ENCODE measurements at places on chromosomes 4 and X.

DNA sequence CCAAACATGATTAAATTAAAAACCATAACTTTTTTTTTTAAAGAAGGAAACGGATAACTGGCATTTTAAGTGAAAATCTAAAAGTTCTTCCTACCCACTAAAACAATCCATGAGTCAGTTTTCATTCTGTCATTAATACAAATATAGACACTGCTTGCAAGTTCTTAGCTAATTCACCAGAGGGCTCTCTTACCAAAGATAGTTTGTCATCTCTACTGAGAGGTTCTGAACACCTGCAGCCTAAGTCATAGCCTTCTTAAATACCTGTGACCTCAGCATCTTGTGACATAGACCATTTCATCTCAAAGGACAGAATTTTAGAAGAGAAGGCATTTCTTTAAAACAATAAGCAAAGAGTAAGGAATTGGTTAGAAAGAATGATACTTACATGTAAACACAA, 65.3 kb upstream of the FAM120C start:
- no peak for DNase-seq

DNA sequence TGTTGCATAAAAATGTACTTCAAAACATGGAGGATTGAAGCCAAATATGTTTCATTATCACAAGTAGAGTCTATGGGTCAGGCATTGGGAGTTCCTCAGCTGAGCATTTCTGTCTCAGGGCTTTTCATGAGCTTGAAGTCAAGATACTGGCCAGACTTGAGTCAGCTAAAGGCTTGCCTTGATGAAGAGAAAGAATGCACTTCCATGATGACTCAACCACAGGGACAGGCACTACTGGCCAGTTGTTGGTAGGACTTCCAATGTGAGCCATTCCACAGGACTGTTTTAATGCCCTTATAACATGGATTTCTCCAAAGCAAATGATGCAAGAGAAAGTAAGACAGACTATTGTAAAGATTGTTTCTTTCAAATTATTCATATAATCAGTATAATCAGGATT, 895.6 kb downstream of the RAB28 start:
- no peak for DNase-seq

DNA sequence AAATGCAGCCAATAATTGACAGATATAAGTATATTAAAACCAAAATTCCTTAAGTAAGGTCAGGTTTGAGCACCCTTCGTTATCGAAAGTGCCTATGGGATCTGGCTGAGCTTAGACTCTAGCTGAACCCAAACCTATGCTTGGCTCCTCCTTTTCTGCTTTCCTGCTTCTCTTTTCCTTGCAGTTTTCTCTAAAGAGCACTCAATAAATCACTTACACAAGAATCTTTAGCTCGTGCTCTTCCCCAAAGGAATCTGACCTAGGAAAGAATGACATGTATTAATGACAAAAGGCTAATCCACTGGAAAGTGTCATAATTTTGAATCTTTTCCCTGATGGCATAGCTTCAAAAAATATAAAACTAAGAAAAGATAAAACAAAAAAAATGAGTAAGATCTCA, 282.7 kb downstream of the DKK2 start:
- no peak for DNase-seq

DNA sequence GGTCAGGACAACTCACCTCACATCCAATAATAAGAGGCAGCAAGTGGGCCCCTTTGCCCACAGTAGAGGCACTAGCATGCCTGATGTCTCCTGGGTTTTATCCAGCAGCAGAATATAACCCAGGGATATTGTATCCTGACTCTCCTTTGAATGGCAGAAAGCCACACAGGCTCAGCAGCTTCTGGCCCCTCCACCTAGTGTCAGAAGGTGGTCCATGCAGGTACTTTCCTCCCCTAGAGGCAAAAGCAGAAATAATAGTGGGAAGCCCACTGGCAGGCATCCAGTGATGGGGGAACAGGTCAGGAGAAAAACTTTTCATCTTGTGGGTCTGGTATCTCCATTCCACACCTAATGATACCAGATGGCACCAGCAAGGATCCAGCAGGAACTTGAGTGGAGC, 75.5 kb upstream of the IRS4 start:
- no peak for DNase-seq

DNA sequence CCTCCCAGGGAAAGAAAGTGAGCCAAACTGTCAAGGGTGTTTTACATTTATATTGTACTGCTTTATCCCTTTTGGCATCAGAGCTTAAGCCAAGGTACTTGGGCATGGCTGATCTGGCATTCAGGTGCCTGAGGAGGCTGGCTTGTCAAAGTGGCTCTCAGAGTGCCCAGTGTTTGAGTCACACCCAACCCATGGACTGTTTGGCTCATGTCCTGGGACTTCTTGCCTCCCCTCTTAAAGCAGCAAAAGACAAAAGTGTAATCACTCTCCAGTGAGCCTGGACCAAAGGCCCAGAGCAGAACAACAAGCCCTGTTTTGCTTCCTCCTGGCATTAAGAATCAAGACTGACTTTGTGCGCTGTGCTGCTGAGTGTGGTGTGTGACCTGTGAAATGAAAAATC, 311.7 kb upstream of the TAPT1 start:
- no peak for DNase-seq

DNA sequence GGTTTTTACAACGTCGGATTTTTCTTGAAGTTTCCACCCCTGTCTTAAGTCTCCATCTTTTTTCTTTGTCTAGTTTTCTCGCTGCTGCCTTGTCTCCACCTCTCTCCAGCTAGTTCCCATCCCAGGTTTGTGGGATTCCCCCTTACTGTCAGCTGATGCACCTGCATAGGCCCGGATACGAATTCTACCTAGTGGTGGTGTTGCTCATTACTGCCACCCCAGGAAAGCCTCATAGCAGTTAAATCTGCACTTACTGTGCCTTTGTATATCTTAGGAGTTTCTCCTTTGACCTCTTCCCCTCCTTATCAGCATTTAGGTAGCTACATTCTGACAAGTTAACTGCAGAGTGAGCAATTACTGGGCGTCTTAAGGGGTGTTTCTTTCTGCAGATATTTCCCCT, 1693.1 kb upstream of the TENM3 start:
- DNase-seq, result no peak

DNA sequence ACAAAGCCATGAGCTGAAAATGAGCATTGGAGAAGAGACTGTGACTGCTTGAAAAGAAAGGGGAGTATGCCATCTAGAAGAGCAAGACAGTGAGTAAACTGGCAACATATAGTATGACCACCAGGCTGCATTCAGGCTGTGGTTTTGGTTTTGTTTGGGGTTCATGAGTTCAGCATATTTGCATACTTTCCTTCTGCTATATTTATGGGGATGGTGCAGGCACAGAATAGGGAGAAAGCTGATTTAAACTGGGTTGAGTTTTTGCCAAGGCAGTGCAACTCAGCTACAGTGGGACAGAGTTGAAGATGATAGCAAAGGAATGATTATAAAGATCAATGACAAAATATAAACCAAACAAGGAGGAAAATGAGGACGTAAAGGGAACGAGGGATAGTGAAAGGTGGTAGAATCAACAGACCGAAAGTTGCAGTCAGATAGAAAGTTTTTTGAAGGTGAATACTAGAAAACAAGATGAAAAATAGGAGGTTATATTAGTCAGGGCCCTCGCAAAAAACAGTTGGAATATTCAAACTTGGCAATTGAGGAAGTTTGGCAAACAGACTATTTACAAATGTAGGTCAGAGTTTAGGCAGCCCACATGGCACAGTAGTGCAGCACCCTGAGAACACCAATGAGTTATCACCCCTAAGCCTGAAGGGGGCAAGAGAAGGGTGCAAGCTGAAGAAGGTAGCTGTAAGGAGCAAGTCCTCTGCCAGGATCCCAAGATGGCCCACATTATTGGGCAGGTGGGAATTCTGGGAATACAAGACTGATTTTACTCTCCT, 114.8 kb upstream of the MAP9 start:
- DNase-seq, result no peak

DNA sequence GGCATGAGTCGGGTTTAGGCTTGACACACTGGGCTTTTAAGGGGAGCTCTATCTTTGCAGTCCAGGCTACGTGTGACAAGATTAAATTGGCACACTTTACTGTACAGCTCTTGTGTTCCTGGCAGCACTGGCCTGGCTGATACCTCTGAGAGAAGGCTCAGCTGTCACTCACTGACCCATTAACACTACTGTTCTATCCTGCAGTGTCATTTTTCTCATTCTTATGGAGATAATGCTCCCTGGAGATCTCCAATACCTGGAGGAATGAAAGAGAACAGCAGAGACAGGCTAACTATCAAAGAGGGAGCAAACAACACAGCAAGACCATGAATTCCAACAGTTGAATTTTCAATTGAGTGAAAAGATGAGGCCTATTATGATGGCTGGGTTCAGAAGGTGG, 1.7 kb upstream of the PDHA2 start:
- no peak for DNase-seq

- DNase-seq, result no peak
Measured at GRCh38 chr4:52869196-52869595, 7.1 kb downstream of the RASL11B start.

GRCh38 chr4:184705692-184706091, 28.2 kb downstream of the CENPU start:
- no peak for DNase-seq

GRCh38 chr4:180333162-180333561, 1910.0 kb upstream of the TENM3 start:
- no peak for DNase-seq

DNA sequence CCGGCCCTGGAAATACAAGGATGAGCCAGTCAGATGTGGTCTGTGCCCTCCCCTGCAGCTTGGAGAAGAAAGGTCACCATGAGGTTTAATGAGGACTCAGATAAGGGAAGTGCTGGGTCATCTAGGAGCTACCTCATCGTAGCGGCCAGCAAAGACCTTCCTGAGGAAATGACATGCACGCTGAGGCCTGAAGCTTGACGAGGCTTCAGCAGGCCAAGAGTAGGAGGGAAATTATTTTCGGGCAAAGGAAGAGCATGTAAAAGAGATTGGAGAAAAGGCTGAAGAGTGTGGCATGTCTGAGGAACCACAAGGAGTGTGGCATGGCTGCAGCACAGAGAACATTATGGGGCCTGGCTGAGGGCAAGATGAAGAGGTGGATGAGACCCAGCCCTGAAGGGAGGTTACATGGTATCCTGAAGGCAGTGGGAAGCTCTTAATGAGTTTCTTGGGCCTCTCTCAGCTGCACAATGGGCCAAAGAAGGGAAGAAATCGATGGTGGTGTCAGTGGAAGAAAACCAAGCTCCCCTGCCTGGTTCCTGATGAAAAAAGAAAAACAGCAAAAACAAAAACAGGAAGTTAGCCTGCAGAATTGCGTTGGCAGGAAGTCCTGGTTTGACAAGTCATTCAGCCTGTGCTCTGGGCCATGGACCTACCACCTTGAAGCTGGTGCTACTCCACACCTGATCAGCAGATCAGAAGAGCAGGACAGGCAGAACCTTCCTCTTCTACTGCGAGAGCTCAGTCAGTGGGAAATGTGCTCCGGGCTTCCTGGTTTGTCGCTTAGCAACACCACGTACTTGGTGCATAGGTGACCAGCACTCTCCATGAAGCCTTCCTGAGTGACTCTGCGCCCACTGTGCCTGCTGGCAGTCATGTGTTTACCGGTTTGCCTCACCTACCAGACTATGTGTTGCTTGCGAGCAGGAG, 134.5 kb upstream of the KLF3 start:
- peak; percentile 66 for DNase-seq

GRCh38 chr4:185718578-185719499, 93.2 kb downstream of the SORBS2 start:
- no peak for DNase-seq

- no peak for DNase-seq
Measured at GRCh38 chr4:187999406-187999932, 3.9 kb downstream of the ZFP42 start.

DNA sequence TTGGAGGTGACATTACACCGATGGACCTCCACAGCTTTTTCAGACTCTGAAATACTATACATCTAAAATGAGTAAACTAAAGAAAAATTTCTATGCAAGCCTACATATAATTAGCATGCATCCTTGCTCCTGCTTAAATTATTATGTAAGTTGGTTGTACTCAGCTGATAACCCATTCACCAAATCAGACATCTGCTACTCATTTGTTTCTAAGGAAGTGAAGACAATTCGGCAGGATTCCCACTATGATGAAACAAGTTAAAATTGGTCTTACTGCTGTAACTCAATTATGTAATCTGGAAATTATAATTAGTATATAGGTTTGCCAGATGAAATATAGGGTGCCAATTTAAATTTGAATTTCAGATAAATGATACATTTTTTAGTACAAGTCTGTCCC, 59.5 kb upstream of the FGF13 start:
- DNase-seq, result no peak

DNA sequence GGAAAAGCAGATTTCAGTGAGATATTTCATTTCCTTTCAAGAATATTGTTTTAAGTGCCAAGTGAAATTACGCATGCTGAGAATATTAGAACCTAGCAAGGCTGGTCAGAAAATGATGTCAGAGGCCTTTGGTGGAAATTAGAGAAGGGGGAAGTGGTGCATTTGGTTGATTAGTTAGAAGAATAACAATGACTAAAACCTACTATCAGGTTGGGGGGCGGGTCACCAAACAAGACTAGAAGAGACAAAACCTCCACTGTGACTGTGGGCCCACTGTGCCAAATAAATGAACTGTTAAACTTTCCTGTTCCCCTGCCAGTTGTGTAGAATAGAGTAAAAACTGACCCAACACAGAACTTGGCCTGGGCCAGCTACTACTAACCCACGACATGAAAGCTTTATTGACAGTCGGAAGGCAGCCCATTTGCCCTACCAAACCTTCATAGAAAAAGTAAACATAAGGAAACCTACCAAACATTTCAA, 2.9 kb downstream of the RAPGEF2 start:
- no peak for DNase-seq

DNA sequence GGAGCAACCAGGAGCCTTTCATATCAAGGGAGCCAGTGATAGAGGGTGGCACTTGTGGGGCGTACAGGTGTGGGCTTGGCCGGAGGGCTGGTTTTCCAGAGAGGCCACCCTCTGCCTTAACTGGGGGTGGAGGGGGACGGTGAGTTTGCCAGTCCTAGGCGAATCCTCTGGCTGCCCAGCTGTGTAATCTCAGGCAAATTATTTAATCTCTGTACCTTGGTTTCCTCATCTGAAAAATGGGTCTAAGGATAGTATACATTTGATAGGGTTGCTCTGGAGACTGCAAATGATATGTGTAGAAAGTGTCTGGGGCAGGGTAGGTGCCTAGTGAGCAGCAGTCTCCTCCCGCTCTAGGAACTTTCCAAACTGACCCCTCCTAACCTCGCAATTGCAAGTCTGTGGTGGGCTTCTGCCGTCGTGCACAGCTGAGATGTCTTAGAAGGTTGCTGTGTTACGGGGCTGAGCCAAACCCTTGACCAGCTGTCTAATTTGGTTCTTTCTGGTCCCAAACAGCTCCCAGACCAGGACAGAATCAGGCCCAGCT, 3.8 kb upstream of the CXCR3 start:
- DNase-seq, result no peak

- no peak for DNase-seq
Measured at GRCh38 chr4:170339522-170339921, 249.8 kb upstream of the AADAT start.

- no peak for DNase-seq
Measured at GRCh38 chrX:102739657-102740056, 19.1 kb downstream of the GPRASP3 start.

- DNase-seq, result no peak
Measured at GRCh38 chr4:119663160-119663788, 34.7 kb upstream of the PDE5A start.

Data from T-helper 2 cell (primary cell).